Activated CD4-positive, alpha-beta T cell treated with anti-CD3 and anti-CD28 coated beads, Interleukin-2, Interleukin-6, amounts not matched to agents 100 ng/mL and 50 ng/mL, durations not matched to agents 16 hours and 8 hours (primary cell): ENCODE measurements at places on chromosomes 5 and 9.

GRCh38 chr9:129076640-129077037 is 4.3 kb upstream of the DOLPP1 start:
- DNase-seq: no peak

DNA sequence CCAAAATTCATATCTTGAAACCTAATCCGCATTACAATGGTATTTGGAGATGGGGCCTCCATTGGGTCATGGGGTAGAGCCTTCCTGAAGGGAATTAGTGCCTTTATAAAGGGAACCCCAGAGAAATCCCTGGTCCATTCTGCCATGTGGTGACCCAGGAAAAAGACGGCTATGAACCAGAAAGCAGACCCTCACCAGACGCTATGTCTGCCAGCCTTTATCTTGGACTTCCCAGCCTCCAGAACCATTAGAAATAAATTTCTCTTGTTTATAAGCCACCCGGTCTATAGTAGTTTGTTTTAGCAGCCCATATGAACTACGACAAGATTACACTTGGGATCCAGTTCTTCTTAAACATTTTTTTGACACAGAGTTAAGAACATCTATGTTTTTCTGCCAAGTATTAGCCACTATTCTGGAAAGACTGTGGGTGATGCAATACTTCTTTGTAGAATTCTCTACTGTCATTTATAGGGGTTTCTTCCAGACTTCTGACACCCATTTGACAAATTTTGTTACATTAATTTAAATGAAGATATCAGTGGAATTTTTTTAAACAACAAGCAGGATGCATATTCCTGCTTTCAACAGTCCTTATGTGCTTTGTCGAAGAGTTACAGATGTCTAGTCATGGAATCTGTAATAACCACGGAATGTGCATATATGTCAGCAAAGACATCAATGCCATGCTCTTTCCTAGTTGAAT is 572.4 kb downstream of the NR2F1-AS1 start:
- no peak for DNase-seq

DNA sequence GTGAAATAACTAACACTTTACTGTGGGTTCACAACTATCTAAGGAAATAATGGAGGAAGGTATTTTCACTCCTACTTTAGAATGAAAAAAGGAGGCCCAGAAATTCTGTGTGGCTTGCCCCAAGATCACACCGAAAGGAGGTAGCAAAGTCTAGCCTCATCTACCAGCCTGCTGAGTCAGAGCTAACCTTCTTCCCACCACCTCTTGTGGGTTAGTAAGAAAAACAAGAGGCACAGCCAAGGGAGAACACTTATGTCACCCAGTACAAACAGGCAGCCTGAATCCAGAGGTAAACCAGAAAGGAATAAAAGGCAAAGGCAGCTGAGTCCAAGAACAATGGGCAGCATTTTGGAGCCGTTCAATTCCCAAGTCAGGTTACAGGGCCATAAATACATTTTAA is 91.9 kb upstream of the RASEF start:
- DNase-seq: peak; percentile 23

DNA sequence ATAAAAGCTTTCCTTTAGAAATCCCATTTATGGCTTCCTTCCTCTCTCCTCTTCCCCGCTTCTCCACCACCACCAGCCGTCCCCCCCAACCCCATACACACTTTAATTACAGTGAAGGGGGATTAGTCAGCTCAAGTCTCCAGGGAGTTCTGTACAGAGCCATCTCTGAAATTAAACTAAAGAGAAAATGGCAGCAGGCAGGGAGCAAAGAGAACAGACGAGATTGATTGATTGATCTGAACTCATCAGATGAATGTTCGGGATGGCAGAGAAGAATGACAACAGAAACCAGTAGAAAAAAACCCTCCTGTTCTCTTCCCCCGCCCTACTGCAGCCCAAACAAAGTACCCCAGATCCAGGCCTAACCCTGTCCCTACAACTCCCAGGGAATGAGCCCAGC is 241.7 kb upstream of the PANK3 start:
- no peak for DNase-seq

DNA sequence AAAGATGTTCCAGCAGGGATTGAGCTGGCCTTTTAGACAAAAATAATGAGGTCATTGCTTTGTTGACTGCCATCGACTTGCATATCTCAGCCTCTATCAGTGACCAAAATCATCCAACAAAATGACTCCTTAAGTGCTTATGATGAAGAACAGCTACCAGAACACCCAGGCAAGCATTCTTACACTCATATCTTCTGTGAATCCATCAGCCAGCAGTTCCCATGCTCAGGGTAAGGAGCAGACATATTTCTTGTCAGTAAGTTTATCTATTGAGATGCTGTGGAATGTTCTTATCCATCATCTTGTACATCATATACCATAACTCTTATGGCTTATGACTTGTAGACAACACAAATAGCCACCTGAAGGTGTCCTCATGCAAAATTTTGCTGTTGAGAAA is 20.2 kb upstream of the SPDL1 start:
- DNase-seq: no peak

DNA sequence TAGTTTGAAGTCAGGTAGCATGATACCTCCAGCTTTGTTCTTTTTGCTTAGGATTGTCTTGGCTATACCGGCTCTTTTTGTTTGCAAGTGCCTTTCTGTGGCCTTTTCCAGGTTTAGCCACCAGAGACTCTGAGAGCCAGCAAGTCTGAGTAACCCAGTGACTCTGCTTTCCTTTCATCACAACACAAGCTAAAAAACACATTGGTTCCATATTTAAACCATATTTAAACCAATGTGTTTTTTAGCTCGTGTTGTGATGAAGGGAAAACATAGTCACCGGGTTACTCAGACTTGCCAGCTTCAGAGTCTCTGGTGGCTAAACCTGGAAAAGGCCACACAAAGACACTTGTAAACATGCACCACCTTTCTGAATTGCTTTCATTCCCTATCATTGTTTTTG is 493.3 kb downstream of the NTRK2 start:
- no peak for DNase-seq

DNA sequence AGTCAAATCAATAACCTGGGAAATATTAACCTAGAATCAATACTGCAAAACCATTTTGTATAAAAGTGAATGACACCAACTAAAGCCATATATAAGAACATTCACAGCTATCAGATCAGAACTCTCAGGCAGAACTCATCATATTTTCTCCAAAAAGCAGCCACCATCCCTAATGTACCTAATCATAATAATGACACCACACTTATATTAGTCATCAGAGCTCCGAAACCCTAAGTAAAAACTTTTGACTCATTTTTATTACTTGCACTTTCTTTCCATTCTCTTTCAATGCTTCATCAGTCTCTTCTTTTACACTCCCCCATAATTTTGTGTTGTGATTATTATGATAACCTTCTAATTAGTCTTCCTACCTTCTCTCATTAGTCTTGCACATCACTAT is 45.3 kb downstream of the INSL6 start:
- peak; percentile 4 for DNase-seq

GRCh38 chr5:150642991-150643710 is 2.7 kb downstream of the SYNPO start:
- DNase-seq: no peak

- no peak for DNase-seq
Observed at GRCh38 chr9:135887021-135887507, 20.3 kb downstream of the CAMSAP1 start.

DNA sequence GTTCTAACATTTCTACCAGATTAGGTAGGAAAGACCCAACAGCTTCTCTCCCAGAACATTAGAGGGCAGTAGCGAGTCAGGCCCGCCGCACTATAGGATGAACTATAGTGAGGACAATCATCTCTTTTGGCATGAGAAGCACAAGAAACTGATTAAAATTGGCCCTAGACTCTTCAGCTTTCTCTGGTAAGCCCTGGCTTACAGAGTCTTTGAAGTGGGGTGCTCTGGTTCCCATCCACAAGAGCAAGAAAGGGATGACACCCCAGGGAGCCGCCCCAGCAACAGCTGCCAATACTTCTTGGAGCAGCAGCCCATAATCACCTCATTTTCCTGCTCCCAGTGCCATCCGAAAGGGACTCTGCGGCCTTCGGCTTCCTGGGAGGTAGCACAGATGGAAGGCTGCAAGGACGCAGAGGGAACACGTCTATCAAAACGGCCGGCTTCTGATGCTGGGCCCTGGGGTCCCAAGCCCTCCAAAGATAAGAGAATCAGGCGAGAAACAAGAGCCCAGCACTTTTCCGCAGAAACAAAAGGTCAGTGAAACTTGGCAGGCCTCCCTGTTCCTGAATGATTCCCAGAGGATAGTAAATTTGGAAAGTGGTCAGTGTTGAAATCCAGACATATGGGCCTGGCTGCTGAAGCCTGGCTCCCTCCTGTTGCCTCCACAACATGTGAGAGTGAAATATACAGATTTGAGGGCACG is 69.3 kb downstream of the HSD17B3 start:
- peak; percentile 64 for DNase-seq

DNA sequence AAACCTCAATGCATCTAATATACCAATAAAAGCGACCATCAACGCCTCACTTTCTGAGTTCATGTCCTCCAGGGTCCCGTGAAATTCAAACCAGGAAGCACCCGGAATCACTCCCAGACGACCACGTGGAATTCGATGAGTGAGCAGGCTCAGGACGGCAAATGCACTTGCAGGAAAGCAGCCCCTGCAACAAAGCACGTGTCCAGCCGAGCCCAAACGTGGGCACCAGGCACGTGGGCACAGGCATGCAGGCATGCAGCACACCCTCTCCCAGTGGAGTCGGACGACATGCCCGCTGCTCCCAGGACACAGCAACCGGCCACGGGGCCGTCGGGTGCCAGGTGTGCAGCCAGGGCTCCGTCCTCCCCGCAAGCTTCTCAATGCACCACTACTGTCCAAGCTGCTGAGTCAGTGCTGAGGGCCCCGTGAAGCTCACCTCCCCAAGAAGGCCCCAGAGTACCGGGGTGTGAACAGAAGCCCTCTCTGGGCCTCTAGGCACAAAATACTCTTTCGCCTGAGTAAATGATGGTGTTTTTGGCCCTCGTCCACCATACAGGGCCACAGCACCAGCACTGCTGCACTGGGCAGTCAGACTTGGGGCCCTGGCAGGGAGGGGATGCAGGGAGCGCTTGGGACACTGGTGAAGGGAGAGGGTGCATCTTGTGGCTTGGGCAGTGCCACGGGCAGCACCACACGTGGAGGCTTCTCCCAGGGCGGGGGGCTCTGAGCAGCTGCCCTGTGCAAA is 87.6 kb downstream of the VAV2 start:
- DNase-seq: no peak

GRCh38 chr9:90024409-90024808 is 419.6 kb downstream of the GADD45G start:
- DNase-seq: no peak

GRCh38 chr9:19583890-19584289 is 175.1 kb downstream of the ACER2 start:
- no peak for DNase-seq
